ENCODE measurements at places on chromosomes 7 and 10.
A peak's percentile ranks its signal among the peaks of the same experiment; 100 is the strongest.

DNA sequence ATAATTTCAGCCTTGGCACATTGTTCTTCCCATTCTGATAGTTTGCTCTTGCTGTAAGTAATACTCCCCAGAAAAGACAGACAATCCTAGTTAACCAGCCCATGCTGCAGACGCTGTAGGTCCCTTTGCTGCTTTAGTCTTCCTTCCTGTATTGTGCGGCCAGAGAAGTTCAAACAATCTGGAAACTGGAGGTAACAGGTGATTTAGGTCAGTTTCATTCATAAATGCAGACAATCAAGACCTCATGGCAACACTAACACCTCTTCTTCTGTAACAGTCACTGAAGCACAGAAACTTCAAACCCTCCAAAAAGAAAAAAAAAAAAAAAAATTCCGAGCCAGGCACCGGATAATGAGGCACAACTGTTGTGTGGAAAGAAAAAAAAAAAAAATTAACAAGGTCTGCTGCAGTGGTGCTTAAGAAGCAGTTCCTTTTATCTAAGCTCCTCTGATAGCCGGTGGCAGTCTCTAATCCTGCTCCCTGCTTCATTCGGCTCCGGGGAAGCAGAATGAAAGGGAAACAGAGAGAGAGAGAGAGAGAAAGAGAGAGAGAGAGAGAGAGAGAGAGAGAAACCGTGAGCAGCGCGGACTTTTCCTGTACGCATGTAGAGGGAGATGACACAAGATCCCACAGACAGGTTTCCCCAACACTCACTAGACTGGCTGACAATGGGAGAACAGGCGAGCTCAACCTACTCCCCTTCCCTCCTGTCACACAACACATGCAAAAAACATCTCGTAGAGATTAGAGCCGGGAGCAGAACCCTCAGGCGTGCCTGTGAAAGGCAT lies at the start of gene SEMA3A:
Gene SEMA3A, minus strand, starts transcription at position 306 of the 788 bp plus-strand sequence. Its CDS starts 203 bp downstream, at position 103.
- DNase-seq, result peak; percentile 78

GRCh38 chr10:118980135-118980865 lies 49.2 kb upstream of the NANOS1 start:
- no peak for DNase-seq

DNA sequence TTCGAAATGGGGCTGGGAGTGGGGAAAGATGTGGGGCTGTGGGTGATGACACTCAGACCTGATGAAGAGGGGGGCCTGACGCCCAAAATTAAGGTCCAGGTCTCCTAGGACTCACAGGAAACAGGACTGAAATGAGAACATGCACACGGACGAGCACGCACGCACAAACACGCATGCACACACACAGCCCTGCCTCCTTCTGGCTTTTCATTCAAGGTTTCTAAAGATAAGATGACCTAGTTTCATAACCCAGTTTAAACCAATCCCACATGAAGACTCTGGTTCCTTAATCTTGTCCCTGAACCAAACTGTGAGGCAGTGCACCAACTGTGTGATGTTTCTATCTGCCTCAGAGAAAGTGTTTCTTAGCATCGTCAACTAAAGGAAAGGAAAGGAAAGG lies 162.0 kb downstream of the DGKI start:
- DNase-seq, result no peak

DNA sequence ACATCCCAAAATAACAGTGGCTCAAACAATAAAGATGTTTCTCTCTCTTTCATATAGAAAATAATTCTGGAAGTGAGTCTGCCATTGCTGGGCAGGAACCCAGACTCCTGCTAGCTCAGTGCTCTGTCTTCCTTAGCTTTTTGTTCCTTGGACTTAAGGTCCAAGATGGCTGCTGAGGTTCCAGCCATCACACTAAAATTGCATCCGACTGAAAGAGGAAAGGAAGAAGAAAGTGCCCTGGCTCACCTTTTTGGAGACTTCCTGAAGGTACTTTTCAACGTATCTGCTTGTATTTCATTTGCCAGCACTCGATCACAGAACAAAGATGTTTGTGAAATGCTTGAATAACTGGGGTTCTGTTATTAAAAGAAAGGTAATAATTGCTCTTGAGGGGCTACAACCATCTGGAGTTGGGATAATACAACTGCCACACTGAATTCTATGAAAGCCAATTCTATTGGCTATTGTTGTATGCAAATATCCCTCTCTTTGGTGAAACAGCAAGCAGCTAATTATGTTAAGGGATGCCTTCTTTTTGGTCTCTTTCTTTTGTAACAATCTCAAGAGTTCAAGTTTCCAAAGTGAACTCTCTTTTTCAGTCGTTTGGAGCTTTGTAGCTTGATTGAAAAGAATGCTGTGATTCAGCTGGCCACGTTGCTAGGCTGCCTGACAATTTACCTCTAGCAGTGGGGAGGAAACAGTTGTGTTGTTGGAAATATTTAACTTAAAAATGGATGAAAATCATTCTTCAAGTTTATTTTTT lies 83.9 kb downstream of the BAMBI start:
- no peak for DNase-seq

GRCh38 chr7:157022681-157023588 lies 12.5 kb upstream of the MNX1 start:
- DNase-seq, result no peak

DNA sequence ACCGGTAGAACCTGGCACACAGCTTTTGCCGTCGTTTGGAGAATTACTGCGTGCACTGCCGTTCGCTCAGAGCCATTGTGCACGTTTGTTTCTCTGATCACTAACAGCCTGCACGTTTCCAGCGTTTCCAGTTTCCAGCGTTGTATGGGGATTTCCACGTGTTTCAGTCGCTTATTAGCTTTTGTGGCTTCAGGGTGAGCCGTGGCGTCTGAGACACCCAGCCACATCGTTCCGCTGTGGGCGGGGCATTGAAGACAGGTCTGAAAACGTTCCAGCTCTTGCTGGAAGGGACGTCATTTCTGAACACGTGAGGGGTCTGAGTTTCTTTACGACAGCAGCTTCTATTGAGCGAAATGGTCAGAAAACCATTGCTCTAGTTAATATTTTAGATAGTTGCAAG lies 164.8 kb downstream of the DNAJB6 start:
- DNase-seq, result no peak

DNA sequence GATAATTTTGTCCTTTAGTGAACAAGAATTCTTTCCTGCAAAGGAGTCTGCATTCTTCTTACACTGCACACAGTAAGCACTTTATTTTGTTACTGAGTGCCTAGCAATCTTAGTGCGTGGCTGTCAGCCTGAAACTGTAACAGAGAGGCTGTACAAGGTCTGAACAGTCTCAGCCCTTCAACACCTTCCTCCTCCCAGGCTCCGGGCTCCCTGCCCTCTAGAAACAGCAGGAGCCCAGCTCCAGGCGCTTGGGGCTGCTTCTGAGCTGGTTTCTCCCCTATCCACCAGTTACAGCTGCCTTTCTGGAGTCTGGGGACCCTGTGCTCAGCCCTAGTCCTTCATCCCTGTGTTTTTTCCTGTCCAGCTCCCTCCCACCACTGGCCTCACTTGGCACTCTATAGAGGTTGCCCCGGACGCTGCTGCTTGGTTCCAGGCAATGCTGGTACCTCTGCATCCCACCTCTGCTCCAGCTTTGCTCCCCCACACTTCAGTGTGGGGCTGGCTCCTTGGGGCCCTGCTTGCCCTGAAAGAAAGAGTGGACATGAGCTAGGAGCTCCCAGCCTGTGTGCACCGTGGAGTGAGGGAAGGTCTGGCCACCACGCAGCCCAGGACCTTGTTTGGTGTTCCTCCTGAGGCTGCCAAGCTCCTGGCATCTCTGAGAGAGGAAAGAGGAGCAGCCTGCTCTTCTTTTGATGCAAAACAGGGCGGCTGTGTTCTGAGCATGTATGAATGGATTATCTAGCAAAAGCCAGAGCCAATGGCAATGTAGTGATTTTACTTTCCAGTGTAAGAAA lies 251.2 kb upstream of the GRB10 start:
- DNase-seq, result no peak

DNA sequence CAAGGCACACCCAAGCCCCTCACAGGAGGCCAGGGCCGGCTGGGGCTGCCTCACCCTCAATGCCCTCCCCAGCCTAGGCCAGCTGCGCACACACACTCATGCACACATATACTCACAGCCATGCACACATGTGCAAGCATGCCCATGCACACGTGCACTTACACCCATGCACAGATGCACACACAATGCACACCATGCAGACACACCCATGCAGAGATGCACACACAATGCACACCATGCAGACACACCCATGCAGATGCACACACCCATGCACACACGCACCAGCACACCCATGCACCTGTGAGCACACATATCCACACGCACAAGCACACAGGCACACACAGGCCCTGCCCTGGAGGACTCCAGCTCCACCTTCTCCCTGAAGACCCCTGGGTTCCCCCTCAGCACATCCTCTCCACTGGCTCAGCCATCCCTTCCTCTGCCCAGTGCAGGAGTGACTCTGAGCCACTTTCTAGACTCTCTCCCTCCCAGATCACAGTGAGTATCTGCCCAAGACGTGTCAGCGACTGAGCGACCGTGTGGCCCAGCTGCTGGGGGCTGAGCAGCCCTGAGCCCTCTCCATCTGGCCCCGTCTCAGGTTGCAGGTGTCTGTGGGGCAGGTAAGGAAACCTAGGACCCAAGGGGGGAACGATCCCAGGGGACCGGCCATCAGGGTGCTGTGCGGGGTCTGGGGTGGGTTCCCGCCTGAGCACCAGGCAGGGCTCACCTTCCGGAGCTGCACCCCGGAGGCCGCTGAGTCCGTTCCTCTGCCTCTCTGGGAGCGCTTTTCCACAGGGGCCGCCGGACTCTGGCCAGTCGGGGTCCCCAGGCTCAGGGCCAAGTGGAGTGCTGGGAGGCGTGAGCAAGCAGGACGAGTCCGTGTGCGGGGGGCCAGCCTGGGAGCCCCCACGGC lies 25.8 kb downstream of the AP5Z1 start:
- no peak for DNase-seq

GRCh38 chr10:132444877-132445351 lies 47.9 kb downstream of the PWWP2B start:
- peak; percentile 63 for DNase-seq

GRCh38 chr10:48383393-48383792 lies 76.9 kb downstream of the MAPK8 start:
- no peak for DNase-seq

- DNase-seq, result no peak
Measured at GRCh38 chr7:69782917-69783684, 184.8 kb downstream of the AUTS2 start.

GRCh38 chr7:49432254-49432653 lies 341.2 kb upstream of the VWC2 start:
- no peak for DNase-seq

GRCh38 chr10:50578949-50579348 lies 44.8 kb downstream of the SGMS1 start:
- no peak for DNase-seq

DNA sequence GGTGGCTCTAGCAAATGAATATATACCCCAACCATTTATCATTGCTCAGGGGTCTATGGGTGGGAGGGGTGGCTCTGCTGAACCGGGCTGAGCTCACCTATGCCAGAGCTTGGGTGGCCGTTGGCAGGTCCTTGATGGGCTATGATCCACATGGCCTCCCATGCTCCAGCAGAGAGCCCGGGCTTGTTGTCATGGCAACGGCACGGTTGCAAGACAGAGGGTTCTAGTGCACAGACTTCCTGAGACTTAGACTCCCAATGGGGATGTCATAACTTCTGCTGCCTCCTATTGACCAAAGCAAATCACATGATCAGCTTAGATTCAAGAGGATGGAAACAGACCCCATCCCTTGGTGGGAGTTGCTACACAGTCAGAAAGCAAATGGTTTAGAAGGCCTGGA lies 36.4 kb upstream of the CARD11 start:
- DNase-seq, result no peak

- no peak for DNase-seq
Measured at GRCh38 chr7:134289423-134289822, 27.3 kb downstream of the SLC35B4 start.

DNA sequence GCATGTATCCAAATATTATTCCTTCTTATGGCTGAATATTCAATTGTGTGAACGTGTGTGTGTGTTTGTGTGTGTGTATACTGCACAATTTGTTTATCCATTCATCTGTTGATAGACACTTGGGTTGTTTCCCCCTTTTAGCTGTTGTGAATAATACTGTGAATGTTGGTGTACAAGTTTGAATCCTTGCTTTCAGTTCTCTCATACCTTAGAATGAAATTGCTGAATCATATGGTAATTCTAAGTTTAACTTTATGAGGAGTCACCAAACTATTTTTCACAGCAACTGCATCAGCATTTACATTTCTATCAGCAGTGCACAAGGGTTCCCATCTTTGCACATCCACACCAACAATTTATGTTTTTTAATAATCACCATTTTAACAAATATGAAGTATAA lies 86.9 kb upstream of the GATAD1 start:
- no peak for DNase-seq

- no peak for DNase-seq
Measured at GRCh38 chr7:152956006-152956405, 196.5 kb downstream of the ACTR3B start.

GRCh38 chr10:1212571-1213141 lies 156.5 kb downstream of the WDR37 start:
- no peak for DNase-seq

- DNase-seq, result no peak
Measured at GRCh38 chr7:24952464-24952863, 27.5 kb downstream of the OSBPL3 start.

DNA sequence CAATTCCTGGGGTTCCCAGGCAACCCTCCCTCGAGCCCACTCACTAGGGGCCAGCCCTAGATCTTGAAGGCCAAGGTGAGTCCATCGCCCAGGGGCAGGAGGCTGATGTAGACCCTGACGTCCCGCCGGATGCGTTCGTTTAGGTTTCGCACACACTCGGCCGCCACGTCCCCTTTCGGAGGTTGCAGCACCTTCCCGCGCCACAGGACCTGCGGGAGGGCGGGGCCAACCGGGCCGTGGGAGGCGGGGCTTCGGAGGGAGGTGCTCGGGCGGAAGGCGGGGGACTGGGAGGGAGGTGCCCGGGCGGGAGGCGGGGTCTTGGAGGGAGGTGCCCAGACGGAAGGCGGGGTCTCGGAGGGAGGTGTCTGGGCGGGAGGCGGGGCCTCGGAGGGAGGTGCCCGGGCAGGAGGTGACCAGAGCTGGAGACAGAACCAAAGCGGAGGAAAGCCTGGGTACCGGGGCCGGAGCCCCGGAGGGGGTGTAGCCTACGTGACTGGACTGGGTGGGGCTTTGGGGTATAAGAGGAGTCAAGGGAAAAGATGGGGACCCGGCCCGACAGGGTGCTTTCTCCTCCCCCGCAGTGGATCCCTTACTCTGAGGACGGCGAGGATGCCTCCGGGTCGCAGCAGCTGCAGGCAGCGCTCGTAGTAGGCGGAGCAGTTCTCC lies 1.6 kb downstream of the COMTD1 start:
- peak; percentile 86 for DNase-seq

GRCh38 chr10:74008212-74008731 lies 10.4 kb downstream of the VCL start:
- no peak for DNase-seq
